ENCODE measurements at places on chromosomes 1 and 21.
A peak's percentile ranks its signal among the peaks of the same experiment; 100 is the strongest.

DNA sequence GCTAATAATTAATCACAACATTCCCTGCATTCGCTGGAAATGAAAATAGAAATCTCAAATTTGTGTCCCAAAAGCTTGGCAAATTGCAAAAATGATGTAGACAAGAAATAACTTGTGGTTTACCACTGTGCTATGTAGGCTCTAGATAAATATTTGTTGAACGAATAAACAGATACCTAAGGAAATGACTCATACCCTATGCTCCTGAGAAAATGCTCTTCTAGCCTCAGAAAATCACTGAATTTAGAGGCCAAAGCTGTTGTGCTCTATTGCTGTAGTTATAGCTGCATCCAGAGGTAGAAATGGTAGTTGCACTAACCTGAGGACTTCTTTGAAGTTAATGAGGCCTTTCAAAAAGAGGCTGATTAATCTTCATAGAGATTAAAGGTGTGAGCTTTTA, 142.0 kb upstream of the ZNHIT6 start:
- DNase-seq, result no peak

DNA sequence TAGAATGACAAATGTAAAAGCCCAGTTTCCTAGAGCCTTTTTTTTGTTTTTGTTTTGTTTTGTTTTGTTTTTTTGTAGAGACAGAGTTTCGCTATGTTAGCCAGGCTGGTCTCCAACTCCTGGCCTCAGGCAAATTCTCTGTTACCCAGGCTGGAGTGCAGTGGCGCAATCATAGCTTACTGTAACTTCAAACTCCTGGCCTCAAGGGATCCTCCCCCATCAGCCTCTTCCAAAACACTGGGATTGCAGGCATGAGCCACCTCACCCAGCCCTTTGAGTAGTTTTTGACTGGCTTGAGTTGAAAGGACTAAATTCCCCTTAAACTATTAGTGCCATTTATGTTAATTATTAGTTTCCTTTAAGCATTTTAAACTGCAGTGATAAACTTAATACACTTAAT, 28.8 kb upstream of the ZBTB18 start:
- no peak for DNase-seq

DNA sequence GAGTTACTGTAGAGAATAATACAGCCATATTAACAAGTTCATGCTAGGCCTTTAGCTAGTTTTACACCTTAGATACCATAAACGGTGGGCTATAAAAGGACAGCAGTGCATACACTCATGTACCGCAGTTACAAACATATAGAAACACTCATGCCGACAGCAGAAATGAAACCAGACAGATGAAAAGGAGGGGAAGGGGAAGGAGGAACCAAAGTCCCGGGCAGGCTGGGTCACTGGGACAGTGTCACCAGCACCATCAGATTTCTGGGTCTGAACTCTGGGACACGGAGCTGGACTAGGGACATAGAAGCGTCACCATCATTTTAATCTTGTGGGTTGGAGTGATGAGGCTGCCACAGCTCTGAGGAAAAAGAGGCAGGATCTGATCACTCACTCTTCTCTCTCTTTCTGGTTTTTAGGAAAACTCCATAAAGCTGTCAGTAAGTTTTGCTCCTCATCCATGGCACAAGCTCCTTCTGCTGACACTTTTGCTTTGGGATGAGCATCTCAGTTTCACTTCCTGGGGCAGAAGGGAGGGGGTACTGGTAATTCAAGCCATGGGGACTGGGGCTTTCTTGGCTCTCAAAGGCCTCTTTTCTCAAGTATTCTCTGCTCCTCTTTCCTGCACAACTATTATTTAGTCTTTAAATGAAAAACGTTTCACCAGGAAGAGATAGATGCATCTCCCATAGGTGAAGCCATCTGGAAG, 7.8 kb upstream of the ZNF691 start:
- no peak for DNase-seq

- DNase-seq, result no peak
Measured at GRCh38 chr1:243946946-243947345, 96.9 kb upstream of the AKT3 start.

GRCh38 chr1:115572710-115573109, 69.1 kb upstream of the VANGL1 start:
- no peak for DNase-seq

GRCh38 chr1:152168535-152168868, 9.5 kb upstream of the RPTN start:
- DNase-seq, result no peak

DNA sequence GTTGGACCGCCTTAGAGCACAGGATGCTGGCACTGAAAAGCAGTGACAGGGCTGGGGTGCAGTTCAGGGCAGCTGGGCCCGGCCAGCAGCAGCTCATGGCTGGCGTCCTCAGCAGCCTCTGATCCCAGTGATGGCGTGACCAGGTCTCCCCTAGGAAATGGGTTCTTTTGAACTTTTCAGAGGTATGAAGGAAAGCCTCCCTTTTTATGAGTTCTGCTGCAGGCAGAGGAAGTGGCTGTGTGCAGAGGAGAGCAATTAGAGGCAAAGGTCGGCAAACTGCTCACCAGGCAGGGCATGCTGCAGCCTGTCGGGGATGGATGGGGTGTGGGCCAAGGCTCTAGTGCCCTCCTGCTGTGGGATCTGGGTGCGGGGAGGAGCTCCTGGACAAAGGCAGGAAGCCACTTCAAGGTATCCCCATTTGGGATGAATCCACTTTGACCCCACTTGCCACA, 45.6 kb upstream of the RAB4A start:
- DNase-seq, result no peak

DNA sequence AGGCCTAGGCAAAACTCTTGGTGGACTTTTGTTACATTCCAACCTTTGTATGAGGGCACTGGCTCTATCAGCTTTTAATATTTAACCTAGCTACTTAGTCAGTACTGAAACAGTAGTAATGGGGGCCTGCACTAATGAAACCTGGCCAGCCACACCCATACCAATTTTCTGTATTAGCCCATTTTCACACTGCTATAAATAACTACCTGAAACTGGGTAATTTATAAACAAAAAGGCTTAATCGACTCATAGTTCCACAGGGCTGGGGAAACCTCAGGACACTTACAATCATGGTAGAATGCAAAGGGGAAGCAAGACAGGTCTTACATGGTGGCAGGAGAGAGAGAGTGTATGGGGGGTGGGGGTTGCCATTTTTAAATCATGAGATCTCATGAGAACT, 245.7 kb upstream of the RGS18 start:
- DNase-seq, result no peak

GRCh38 chr21:14879458-14879857, 185.3 kb downstream of the NRIP1 start:
- no peak for DNase-seq

GRCh38 chr1:44646261-44647110, 27.8 kb downstream of the TMEM53 start:
- DNase-seq, result no peak

- no peak for DNase-seq
Measured at GRCh38 chr1:241771117-241771516, 76.9 kb upstream of the EXO1 start.

GRCh38 chr1:206739411-206740076, 31.0 kb upstream of the IL19 start:
- DNase-seq, result no peak

GRCh38 chr1:67683766-67684525, 1.1 kb upstream of the GADD45A start:
- no peak for DNase-seq

DNA sequence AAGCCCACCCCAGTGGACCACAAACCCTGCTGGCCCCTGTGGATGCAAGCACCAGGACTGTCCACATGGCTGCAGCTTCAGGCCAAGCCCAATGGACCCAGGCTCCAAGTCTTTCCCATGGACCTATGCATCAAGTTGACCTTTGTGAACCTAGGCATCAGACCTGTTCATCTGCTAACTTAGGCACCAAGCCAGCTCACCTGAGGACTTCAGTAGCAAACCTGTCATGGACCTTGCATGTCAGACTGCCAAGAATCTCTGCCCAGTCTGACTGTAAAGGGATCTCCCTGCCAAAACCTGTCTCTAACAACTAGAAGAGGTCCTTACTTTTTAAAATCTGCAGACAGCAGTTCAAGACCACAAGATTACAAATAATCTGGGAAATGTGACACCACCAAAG, 37.8 kb downstream of the FMO3 start:
- no peak for DNase-seq

GRCh38 chr1:32774950-32775634, 42.1 kb downstream of the YARS1 start:
- DNase-seq, result no peak

DNA sequence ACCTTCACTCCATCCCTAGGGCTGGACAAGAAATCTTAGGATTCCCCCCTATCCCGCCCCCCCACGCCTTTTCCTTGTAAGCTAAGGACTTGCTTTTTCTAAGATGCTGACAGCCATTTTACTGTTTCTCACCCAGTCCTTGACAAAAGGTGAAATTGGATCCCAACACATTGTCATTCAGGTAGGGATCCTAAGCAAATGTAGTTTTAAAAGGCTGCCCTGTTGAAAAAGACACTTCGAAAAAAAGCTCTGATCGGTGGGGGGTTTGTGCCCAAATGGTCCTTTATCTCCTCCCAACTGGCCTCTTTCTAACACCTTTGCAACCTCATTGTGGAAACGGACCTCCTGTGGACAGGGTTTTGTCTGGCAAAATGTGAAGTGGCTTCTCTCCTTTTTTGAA, 2.9 kb downstream of the CACHD1 start:
- DNase-seq, result no peak

DNA sequence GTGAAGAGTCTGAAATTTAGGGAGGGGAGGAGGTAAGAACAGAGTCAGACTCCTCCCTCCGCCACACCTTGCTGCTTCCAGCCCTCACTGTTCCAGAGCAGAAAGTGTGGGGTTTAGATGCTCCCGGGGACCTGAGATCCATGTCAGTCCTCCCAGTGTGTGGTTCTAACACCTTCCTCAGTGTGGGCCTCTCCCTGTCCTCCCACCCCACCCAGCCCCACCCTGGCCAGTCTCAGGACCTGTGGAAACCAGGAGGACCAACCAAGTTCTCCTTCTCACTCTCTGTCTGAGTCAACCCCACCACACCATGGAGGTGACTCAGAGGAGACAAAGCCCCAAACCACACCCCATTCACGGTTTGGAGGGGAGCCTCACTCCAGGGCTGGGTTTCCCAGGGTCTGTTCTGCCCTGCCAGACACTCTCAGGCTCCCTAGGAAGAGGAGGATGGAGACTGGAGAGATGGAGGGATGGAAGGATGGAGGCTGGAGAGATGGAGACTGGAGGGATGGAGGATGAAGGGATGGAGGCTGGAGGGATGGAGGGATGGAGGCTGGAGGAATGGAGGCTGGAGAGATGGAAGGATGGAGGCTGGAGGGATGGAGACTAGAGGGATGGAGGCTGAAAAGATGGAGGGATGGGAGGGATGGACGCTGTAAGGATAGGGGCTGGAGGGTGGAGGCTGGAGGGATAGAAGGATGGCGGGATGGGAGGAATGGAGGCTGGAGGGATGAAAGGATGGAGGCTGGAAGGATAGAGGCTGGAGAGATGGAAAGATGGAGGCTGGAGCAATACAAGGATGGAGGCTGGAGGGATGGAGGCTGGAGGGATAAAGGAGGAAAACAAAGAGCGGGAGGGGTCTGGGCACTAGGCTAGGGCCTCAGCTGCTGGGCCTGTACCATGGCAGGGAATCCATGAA, 100.9 kb upstream of the RUNX3 start:
- peak; percentile 47 for DNase-seq
